Esophagus mucosa (tissue), 1 donor: ENCODE measurements at places on chromosomes 1 and 21. TPM values are rescaled to one million over a fixed set of nuclear protein-coding genes. Genes with fewer than 3 reads are reported as not detected.

GPR37L1 gene
- total RNA-seq, result 0.12 TPM

S100A16 gene
- 1,290 TPM for total RNA-seq

OSBPL9 gene
- total RNA-seq, result 32.5 TPM

CNKSR1 gene
- total RNA-seq, result 19.7 TPM

SUSD4 gene
- total RNA-seq, result 42.2 TPM

GRCh38 chr1:1228596-1229321 lies 3.0 kb downstream of the SDF4 start:
- no peak for ATAC-seq

- no peak for ATAC-seq
Observed at GRCh38 chr1:19525607-19526545, 40.5 kb upstream of the CAPZB start.
